ENCODE measurements at places on chromosomes 4 and X.

DNA sequence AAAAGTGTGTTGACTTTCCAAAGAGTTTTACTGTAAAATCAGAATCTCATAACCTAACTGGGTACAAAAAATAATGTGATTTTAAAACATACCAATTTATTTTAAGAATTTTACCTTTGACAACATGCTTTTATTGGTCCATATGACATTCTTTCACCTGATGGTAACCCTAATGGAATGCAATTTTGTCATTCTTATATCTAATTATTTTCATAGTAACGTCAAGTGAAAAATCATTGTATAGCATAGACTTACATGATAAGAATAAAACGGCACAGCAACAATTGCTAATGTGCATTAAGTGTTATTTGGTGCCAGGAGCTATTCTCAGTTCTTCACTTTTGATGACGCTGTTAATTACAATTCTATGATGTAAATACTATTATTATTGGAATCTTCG lies 13.6 kb downstream of the UNC5C start:
- DNase-seq: no peak

- DNase-seq: no peak
These were observed 28.6 kb downstream of the BEX3 start for GRCh38 chrX:103405009-103405333.

- no peak for DNase-seq
These were observed 7.5 kb upstream of the KLHL5 start for GRCh38 chr4:39054497-39054896.

DNA sequence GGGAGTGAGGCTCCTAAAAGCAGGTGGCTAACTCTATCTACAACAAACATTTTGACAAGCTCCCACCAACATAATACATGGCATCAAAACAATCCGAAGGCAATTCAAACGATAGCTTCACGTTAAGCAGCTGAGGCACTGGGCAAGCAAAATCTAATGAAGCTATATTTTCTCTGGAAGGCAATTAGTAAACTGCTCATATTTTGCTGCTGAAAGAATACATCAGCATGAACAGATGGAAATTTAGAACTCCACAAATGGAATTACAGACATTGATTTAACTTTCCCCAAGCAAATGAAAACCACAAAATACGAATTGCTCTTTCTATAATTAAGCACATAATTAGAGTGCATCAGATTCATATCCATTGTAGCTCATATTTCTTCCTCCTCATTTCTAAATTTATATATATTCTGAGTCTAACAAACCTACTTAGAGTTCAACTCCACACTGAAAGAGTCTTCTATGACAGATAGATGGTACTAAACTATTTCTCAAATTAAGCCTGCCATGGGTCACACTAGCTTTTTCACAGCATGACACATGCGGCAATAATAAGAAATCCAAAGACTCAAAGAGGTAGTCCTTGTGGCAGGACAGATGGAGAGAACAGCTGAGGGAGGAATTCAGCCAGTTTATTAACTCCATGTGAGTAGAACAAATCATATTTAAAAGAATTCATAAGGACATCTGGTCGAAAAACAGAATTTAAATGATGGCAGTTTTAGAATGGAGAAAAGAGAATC lies 305.4 kb downstream of the MAPK10 start:
- no peak for DNase-seq

- DNase-seq: no peak
These were observed 30.2 kb downstream of the AGA start for GRCh38 chr4:177411996-177412395.

- no peak for DNase-seq
These were observed 2.4 kb downstream of the PCDH7 start for GRCh38 chr4:30722359-30723200.

DNA sequence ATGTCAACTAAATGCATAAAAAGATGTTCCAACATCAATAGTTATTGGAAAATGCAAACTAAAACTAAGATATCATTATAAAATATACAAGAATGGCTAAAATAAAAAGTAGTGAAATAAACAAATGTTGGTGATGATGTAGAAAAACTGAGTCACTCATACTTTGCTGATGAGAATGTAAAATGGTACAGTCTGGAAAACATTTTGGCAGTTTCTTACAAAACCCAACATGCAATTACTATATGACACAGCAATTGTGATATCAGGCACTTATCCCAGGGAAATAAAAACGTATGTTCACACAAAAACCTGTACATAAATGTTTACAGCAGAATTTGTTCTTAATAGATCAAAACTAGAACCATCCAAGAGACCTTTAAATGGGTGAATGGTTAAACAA lies 182.6 kb downstream of the RTL9 start:
- DNase-seq: no peak

GRCh38 chr4:174358410-174358809 lies 74.7 kb downstream of the CEP44 start:
- no peak for DNase-seq

GRCh38 chr4:183522821-183523220 lies 18.0 kb downstream of the ING2 start:
- no peak for DNase-seq
